T-cell (primary cell): ENCODE measurements at places on chromosomes 16 and 17.

DNA sequence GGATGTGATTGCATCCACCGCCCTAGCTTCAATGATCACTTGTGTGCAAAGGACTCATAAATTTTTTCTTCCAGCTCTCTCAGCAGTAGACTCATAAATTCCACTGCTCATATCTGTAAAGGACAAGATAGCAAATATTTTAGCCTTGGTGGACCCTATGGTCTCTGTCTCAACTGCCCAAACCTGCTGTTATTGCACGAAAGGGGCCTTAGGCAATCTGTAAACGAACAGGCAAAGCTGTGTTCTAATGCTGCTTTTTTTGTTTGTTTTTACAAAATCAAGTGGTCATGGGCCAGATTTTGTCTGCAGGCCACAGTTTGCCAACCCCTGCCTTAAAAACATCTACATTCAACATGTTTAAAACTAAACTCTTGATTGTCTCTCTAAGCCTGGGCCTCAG is 34.1 kb downstream of the FAM20A start:
- H3K4me3 ChIP-seq, result no peak overlapping the region
- DNase-seq, result no peak
- H3K4me1 ChIP-seq, result no peaks in the 10 kb centered on the region
- no peaks in the 10 kb centered on the region for H3K27me3 ChIP-seq
- H3K27ac ChIP-seq, result no peak overlapping the region

DNA sequence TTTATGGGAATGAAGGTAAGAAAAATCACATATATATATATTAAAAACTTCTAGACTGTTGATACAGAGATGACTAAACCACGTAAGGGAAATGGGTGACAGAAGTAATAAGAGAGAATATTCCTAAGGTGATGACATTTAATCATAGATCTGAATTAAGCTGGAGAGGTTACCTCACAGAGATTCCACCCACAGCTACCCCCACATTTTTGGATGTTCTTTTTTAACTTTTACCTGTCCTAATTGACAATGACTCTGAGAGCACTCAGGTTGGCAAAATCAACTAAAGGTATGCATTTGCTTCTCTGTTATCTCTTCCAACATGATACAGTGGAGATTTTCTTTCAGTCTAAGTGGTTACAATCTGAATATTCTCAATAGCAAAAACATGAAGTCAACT is 1280.6 kb downstream of the CDH11 start:
- DNase-seq, result no peak
- H3K36me3 ChIP-seq, result no peaks in the 10 kb centered on the region
- H3K27me3 ChIP-seq, result no peaks in the 10 kb centered on the region
- H3K4me3 ChIP-seq, result no peak overlapping the region

DNA sequence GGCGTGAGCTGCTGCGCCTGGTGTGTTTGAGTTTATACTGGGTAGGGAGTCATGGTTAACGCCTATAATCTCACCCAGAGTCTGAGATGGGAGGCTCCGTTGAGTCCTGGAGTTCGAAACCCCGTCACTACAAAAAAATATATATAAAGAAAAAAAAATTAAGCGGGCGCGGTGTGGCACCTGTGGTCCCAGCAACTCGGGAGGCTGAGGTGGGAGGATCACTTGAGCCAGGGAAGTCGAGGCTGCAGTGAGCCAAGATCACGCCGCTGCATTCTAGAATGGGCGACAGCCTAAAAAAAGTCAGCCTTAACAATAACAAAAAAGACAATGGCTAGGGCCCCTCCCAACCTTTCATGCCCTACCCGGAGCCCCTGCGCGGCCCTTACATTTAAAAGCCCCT is 17.2 kb upstream of the PRR14 start:
- no peak for DNase-seq
- H3K27ac ChIP-seq, result peak overlapping the region; percentile 100
- H3K27me3 ChIP-seq, result no peaks in the 10 kb centered on the region
- peak overlapping the region; percentile 90 for H3K4me3 ChIP-seq
- no peaks in the 10 kb centered on the region for H3K36me3 ChIP-seq

GRCh38 chr17:61204456-61204855 is 195.2 kb upstream of the TBX2 start:
- no peak overlapping the region for H3K27ac ChIP-seq
- DNase-seq, result no peak
- H3K4me3 ChIP-seq, result no peak overlapping the region
- H3K4me1 ChIP-seq, result no peaks in the 10 kb centered on the region
- no peaks in the 10 kb centered on the region for H3K36me3 ChIP-seq

DNA sequence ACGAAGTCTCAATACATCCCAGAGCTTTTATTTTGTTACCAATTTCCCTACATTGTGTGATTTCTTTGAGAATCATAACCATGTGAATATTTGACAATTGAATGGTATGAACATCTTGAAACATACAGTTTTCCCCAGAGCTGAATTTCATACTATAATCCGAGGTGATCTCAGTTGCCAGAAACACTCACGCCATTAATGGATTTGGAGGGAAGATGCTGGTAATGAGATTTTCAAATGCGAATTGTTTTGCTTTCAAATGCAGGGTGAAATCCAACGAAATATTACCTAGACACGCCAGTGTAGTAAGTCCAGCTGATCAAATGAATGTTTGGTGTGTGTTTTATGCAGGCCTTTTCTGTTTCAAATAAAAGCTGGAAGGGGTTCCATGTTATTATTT is 277.8 kb upstream of the CDH5 start:
- DNase-seq, result no peak
- no peaks in the 10 kb centered on the region for H3K27me3 ChIP-seq
- H3K36me3 ChIP-seq, result no peaks in the 10 kb centered on the region
- no peak overlapping the region for H3K27ac ChIP-seq
- H3K4me1 ChIP-seq, result no peaks in the 10 kb centered on the region

- no peak overlapping the region for H3K4me3 ChIP-seq
- H3K4me1 ChIP-seq, result peaks cover 29% of the 10 kb centered on the region
- H3K27me3 ChIP-seq, result peaks cover 26% of the 10 kb centered on the region
- DNase-seq, result no peak
Observed at GRCh38 chr16:90078579-90078895, 1.4 kb upstream of the PRDM7 start.

DNA sequence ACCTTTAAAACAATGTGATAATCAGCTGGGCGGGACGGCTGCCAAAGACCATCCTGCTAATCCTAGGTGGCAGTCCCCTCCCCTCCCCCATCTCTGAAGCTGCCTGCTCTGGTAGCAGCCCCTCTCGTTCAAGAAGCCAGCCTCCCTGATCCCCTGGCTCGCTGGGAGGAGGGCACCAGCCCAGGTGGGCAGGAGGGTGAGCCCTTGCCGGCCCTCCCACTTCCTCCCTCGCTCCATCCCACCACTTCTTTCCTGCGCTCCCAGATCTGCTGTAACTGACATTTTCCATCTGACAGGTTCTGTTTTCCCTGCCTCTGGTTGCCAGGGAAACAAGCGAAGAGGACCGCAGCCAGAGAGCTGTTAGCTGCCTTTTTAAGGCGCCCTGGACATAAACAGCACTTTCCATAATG is 155.7 kb upstream of the TNRC6C start:
- H3K36me3 ChIP-seq, result no peaks in the 10 kb centered on the region
- no peak overlapping the region for H3K4me3 ChIP-seq
- peaks cover 31% of the 10 kb centered on the region for H3K27me3 ChIP-seq
- H3K27ac ChIP-seq, result no peak overlapping the region
- H3K4me1 ChIP-seq, result no peaks in the 10 kb centered on the region

GRCh38 chr16:85735225-85735635 is 15.7 kb downstream of the C16orf74 start:
- peak overlapping the region; percentile 43 for H3K4me3 ChIP-seq
- peak; percentile 56 for DNase-seq

GRCh38 chr16:3115561-3115960 is 3.2 kb downstream of the ZNF205 start:
- no peak overlapping the region for H3K4me3 ChIP-seq
- no peak overlapping the region for H3K27ac ChIP-seq
- H3K4me1 ChIP-seq, result no peaks in the 10 kb centered on the region
- H3K36me3 ChIP-seq, result no peaks in the 10 kb centered on the region
- DNase-seq, result no peak

GRCh38 chr16:88904676-88905365 is 38.4 kb upstream of the PABPN1L start:
- no peak overlapping the region for H3K27ac ChIP-seq
- H3K4me1 ChIP-seq, result no peaks in the 10 kb centered on the region
- no peaks in the 10 kb centered on the region for H3K36me3 ChIP-seq
- peaks cover 20% of the 10 kb centered on the region for H3K27me3 ChIP-seq
- H3K4me3 ChIP-seq, result no peak overlapping the region

DNA sequence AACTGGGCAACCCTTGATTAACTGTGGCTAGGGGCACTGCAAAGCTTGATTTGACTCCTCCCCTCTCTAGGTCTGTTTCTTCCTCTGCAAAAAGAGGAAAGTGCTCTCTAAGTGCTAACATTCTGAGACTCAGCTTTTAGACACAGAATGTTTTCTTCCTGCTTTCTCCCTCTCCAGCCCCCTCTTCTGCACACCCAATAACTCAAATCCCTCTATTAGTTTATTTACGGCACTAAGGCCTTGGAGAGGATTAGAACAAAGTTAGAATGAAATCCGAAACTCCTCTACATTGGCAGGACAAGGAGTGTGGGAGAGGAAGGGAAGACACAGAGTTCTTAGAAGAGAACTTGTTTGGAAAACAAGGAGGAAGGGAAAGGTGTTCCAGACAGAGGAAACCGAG is 3.3 kb upstream of the SBK1 start:
- H3K36me3 ChIP-seq, result no peaks in the 10 kb centered on the region
- DNase-seq, result no peak
- no peaks in the 10 kb centered on the region for H3K27me3 ChIP-seq
